Right hindlimb (tissue), 1 donor: ENCODE measurements at places on chromosomes 2 and 18.

DNA sequence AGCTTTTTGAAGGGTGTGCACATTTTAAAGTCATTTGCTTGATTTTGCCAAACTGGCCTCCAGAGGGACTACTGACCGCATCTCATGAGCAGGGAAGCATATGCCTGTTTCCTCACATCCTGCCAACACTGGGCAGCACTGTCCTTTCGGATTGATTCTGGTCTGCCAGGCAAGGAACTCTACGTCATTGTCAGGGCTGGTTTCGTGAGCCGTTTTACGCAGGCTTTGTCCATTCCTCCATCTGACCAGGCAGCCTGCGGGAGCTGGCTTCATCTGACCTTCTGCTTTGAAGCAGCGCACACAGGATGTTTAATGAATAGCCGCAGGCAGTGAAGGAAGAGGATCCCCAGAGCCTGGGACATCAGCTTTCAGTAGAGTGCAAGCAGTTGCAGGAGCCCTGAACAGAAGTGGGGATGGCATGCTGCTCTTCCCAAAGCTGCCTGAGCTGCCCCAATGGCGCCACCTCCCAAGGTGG is 46.3 kb upstream of the SEMA4C start:
- DNase-seq = no peak

- DNase-seq = no peak
Observed at GRCh38 chr2:98301469-98301868, 44.8 kb upstream of the CNGA3 start.

- no peak for DNase-seq
Observed at GRCh38 chr18:55405475-55405874, 182.5 kb downstream of the TCF4 start.

DNA sequence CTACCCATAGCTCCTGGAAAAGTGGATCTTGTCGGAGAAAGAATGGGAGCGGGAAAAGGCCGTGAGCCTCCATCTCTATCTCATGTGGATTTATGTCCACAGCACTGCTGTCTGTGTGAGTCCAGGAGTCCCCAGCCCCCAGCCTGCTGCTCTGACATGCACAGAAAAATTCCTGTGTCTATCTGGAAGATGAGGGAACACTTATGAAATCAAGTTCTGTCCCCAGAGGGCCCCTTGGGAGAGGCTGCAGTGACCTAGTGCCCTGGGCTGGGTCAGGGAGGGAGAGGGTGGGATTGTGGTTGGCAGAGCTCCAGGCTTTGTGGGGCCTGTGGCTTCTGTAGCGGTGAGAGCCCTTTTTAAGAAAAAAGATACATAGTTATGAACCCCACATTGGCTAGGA is 37.6 kb downstream of the HJURP start:
- peak; percentile 13 for DNase-seq

DNA sequence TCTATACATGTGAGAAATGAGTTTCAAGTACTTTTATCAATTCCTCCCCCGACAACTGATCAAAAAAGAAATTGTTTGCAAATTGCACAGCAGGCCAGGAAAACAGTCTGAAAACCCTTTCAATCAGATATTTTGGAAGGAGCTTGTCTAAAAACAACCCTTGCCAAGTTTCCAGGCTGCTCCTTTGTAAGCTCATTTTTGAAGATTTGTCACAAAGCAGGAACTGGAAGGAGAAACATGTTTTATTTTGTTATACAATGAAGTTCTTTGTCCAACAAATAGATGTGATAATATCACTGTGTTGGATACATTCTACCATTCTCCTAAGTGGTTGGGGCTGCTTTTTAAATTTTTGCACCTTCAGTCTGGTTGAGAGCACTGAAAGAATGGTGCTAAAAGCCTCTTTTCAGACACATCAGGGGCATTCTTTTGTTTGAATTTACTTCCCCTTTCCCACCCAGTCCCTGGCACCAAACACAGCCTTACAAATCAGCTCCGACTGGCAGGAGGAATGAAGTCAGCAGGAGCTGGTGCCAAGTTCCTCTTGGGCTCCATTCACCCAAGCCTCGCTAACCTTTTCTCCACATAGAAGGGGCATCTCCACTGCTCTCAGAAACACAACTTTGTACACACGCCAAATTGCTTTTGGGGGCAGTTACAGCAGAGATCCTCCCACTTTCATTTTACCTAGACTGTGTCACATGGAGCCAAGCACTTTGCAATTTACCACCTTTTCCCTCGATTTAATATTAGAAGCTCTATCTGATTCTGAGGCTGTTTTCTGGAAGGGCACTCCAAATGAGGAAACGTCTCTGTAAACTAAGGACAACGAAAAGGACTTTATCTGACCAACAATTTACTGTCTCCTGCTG is 88.0 kb downstream of the C1D start:
- no peak for DNase-seq

GRCh38 chr2:136530146-136530545 is 235.2 kb upstream of the THSD7B start:
- no peak for DNase-seq

DNA sequence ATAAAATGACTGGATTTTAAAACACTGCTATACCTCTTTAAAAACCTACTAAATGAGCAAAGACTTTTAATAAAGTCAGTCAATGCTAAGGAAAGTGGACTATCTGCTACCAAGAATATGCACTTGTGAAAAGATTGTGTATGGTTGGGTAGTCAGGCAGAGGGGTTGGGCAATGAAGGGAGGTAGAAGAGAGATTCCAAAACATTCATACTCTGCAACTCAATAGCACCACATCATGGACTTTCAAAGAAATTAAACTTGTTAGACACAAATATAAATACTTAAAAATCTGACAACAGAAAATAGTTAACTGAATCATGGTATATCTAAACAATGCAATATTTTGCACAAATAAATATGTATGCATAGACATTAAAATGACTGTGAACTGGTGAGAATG is 139.9 kb upstream of the MAPRE2 start:
- no peak for DNase-seq

DNA sequence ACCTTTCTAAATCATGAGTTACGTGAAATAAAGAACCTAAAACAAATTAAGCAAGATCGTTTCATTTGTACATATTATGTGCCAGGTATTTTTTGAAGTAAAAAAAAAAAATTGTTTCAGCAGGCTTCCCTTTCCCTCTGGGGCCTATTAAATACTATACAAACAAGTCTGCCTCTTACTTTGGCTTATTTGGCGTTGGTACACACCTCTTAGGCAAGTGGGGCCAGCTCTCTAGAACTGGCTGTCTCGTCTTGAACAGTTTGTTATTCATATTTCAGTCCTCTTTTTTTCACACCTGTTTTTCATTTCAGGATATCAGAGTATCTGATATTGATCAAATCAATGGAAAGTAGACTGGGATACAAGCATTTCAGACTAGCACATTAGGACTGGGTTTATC is 27.4 kb upstream of the PPP3R1 start:
- DNase-seq = no peak

GRCh38 chr2:32743480-32744236 is 115.8 kb downstream of the TTC27 start:
- no peak for DNase-seq

GRCh38 chr18:7452331-7452730 is 114.8 kb upstream of the PTPRM start:
- no peak for DNase-seq

GRCh38 chr2:43125090-43125998 is 101.1 kb downstream of the ZFP36L2 start:
- DNase-seq = no peak

- peak; percentile 64 for DNase-seq
Observed at GRCh38 chr2:143162123-143162837, 33.1 kb downstream of the ARHGAP15 start.

- no peak for DNase-seq
Observed at GRCh38 chr2:45637440-45637839, 14.0 kb upstream of the PRKCE start.

GRCh38 chr2:191441496-191442214 is 196.5 kb downstream of the MYO1B start:
- DNase-seq = peak; percentile 75

GRCh38 chr18:4248686-4249085 is 206.4 kb downstream of the DLGAP1 start:
- no peak for DNase-seq

GRCh38 chr2:96934182-96934495 is 52.2 kb downstream of the FAM178B start:
- DNase-seq = no peak

DNA sequence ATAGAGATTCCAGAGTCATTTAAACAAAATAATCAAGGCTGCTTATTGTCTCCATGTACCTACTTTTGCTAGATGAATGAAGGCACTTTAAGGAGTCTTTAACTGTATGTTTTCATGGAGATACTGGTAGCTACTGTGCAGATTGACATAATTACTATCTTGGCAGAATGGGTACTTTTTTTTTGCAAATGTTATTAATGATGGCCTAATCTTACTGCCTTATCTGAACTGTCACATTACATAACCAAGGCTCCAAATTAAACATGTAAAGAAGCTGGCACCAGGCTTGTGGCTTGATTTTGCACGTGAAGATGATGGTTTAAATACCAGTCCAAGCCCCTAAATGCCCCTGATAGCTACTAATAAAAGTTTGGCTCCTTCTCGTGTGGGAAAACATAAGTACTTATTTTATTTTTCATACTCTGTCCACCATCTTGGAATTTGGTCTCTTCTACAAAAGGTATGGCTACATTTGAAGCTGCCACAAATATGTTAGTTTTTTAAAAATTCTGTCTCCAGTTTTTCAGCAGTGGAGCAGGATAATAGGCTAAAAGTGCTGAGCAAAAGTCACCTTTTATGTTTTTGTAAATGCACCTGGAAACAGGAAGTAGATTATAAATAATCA is 4.1 kb downstream of the TRIB2 start:
- no peak for DNase-seq

DNA sequence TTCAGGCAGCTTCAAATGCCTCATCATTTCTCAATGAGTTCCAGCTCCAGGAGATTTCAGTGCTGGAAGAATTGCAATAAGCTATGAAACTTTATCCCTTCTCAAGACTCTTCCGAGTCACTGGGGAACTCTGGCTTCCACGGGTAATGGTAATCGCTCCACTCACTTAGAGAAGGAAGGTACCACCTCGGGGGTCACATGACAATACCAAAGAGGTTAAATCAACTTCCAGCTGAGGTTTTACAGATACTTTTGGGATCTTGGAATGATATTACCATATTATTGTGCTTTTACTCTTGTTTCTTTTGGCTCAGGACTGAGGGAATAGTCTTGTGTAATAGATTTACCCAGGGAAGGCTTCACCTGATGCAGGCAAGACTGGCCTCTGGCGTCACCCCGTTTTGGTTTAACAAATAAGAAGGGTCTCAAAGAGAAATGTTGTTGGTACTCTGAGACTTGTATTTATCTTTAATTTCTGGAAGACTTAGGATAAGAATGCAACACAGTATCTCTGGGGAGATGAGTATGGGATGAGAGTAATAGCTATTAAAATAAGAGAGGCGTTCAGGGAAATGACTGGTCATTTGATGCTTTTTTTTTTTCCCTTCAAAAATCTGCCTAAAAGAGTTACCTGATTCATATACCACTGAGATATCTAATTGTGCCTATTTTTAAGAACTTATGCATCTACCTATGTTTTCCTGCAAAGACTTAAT is 316.9 kb upstream of the ZEB2 start:
- DNase-seq = no peak

DNA sequence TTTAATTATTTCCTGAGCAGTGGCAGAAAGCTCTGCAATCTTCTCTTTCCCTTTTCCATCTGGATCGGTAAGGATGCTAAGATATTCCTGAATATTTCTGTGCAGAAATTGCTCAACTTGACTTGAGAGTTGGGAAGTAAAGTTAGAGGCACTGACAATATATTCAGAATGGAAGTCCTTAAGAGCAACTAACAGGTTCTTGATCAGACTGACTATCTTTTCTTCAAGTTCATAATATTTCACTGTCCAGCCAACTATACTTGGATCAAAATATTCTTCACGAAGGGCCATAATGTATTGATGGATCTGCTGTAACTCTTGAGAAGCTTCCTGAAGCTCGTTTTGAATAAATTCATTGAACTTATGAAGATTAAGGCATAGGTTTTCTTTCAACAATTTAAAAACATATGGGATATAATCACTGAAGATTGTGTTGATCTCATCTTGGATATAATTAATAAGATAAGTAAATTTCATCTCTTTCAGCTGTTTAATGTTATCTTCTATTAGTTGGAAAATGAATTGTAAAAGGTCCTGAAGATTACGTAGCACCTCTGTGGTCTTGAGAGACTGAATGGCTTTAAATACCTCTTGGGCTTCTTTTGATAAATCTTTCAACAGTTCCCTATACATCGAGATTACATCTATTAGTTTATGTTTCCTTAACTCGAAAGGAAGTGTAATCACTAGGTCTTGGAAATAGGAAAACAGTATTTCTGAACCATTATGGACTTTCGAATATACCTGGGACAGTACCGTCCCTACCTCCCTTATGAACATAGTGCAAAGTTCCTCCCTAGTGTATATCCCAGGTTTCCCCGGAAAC is 41.7 kb downstream of the APOB start:
- DNase-seq = no peak

DNA sequence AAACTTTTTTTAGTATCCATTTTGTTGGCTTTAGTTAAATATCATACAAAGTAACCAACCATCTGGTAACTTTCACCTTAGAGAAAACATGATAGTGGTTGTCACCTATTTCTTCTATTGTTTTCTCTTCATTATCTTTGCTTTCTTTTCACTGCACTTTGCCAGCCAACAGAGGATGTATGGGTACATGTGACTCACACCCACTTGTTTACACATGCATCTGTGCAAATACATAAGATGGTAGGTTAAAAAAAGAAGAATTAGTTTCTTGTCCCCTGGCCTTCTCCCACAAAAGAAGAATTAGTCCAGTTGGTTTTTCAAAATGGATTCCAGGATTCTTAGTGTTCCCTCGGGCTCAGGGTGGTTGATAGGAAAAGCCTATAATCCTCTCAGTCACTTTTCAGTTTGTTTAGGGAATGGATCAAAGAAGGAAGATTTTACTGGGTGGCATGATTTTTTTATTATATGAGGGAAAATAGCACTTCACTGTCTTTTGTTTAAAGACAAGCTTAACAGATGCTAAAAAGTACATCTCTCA is 46.6 kb downstream of the CDK15 start:
- DNase-seq = no peak

DNA sequence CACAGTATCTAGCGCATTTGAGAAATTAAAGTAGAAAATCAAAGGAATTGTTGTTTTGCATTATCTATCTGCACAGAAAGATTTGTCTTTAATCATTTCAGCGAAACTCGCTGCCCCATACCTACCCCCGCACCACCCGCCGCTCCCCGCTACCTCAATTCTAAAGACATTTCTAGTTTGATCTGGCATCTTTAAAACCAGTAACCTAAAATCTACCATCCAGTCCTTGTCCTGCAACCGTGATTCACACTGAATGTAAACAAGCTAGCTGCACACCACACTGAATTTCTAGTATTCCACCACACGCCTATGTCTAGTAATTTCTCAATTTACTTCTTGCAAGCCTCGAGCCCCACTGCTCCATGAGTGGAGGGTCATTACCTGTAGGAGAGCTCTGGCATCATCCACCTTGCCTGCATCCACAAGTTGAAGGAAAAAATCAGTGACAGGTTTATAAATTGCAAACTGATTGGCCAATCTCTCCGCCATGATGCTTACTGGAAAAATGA is 60.1 kb downstream of the ABCG8 start:
- no peak for DNase-seq

DNA sequence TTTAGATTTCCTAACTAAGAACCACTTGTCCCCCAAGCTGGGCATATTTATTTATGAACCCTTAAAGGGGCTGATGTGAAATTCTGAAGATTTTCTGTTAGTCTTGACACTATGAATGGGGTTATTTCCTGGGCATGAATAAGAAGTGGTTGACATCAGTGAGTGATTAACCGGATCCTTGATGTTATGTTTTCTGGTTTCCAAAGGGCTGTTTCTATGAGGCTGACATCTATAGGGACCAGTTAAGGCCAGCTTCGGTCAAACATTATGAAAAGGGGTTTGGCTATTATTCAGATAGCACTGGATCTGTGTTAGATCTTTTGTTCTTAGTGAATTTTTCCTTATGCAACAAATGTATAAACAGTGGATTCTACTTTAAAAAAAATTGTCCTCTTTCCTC is 443.7 kb upstream of the SPRED2 start:
- DNase-seq = no peak
